ENCODE measurements at places on chromosomes 5 and 9. TPM values are rescaled to one million over a fixed set of nuclear protein-coding genes. Genes with fewer than 3 reads are reported as not detected.

The WNT8A gene
- not detected for total RNA-seq

The C5 gene
- total RNA-seq, result 2.4 TPM

GRCh38 chr9:136799854-136800657 is 3.9 kb downstream of the CCDC183 start:
- no peak overlapping the region for H3K4me3 ChIP-seq
- H3K27me3 ChIP-seq, result peaks cover 49% of the 10 kb centered on the region
- no peaks in the 10 kb centered on the region for H3K36me3 ChIP-seq
- peak; percentile 64 for DNase-seq

The SPARC gene
- 2,882 TPM for total RNA-seq

GRCh38 chr5:177142098-177142611 is 8.6 kb downstream of the NSD1 start:
- H3K36me3 ChIP-seq, result peaks cover 92% of the 10 kb centered on the region
- no peak overlapping the region for H3K4me3 ChIP-seq
- H3K4me1 ChIP-seq, result peaks cover 16% of the 10 kb centered on the region
- DNase-seq, result no peak

- no peaks in the 10 kb centered on the region for H3K27me3 ChIP-seq
- no peak overlapping the region for H3K27ac ChIP-seq
- H3K4me3 ChIP-seq, result no peak overlapping the region
- no peak for DNase-seq
Measured at GRCh38 chr9:4430432-4431261, 59.6 kb upstream of the SLC1A1 start.

GRCh38 chr9:20552874-20553557 is 69.3 kb downstream of the MLLT3 start:
- DNase-seq, result no peak
- H3K4me3 ChIP-seq, result no peak overlapping the region
- H3K4me1 ChIP-seq, result peaks cover 11% of the 10 kb centered on the region
- H3K36me3 ChIP-seq, result no peaks in the 10 kb centered on the region
- H3K27me3 ChIP-seq, result no peaks in the 10 kb centered on the region

DNA sequence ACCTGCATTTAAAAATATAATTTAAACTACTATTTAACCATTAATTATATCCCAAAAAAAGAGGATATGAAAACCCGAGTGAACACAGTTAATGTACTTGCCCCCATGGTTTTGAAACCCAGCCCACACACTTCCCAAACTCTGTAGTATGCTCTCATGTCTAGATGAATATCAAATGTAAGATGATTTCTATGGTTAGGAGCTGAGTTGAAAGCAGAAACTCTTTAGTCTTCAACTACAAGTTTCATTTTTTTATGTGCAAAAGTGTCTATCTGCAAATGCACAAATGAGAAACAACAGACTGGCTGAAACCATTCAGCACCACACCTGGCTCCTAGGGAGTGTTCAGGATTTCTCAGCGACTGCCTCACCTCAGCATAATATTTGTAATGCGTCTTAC is 183.3 kb downstream of the SEMA5A start:
- H3K27me3 ChIP-seq, result no peaks in the 10 kb centered on the region
- DNase-seq, result no peak
- H3K4me1 ChIP-seq, result peaks cover 26% of the 10 kb centered on the region
- no peak overlapping the region for H3K4me3 ChIP-seq
- H3K36me3 ChIP-seq, result no peaks in the 10 kb centered on the region

GRCh38 chr5:103480246-103480645 is 82.3 kb downstream of the NUDT12 start:
- H3K27ac ChIP-seq, result no peak overlapping the region
- no peak for DNase-seq
- no peak overlapping the region for H3K4me3 ChIP-seq
- no peaks in the 10 kb centered on the region for H3K4me1 ChIP-seq

GRCh38 chr5:15446552-15446951 is 53.4 kb upstream of the FBXL7 start:
- H3K4me3 ChIP-seq, result no peak overlapping the region
- H3K36me3 ChIP-seq, result no peaks in the 10 kb centered on the region
- H3K4me1 ChIP-seq, result peaks cover 4% of the 10 kb centered on the region
- no peaks in the 10 kb centered on the region for H3K27me3 ChIP-seq

DNA sequence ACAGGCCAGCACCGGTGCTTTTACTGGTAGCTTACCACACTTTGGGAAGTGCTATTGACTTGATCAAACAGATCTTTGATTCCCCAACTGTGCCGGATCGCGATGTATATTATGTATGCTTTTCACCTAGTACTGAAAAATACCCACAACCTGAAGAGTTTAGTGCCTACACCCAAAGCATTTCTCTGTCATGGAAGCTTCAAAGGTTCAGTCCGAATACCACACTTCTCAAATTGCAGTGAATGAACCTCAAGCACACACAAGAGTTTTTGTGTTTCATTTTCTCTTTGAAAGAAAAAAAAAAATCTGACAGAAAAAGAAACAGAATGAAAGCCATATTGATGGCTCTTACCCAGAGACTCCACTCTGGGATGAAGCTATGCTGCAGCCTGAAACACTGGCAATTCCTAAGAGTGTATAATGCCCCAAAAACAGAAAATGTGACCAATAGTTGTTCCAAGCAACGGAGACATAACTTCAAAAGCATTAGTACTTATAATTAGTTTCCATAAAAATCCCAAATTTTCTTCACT is 100.9 kb downstream of the EBF1 start:
- H3K4me1 ChIP-seq, result peaks cover 43% of the 10 kb centered on the region
- H3K27me3 ChIP-seq, result no peaks in the 10 kb centered on the region
- DNase-seq, result no peak
- H3K4me3 ChIP-seq, result no peak overlapping the region

The PPP6C gene
- 29.0 TPM for total RNA-seq

The NKD2 gene
- 0.37 TPM for total RNA-seq

DNA sequence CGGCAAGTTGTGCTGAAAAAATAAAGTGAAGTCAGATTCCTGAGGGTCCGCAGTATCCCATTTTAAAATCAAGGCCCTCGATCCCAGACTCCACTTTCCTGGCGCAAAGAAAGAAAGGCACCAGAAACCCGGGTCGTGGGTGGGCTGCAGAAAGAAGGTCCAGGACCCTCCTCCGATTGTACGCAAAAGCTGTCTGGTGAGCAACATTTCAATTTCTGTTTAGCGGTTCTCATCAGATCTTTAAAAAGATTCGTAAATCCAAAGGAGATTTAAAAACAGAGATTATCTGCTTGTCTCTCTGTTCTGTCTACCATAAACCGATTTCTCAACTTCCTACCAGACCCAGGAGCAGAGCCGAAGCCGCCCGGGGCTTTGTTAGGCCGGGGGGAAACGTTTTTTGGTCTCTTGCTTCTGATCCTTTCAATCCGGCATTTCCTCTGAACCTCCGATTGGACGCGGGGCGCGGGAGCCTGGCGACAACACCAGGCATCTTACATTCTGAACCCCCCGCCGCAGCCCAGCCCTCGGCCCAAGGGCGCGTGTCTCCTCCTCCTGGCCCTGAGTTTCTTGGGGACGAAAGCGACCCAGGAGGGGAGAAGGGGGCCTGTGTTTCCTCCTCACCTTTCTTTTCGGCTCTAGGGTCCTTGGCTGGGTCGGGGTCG is 746 bp downstream of the NKX2-5 start:
- DNase-seq, result no peak
- H3K4me3 ChIP-seq, result no peak overlapping the region
- H3K36me3 ChIP-seq, result no peaks in the 10 kb centered on the region
- peaks cover 6% of the 10 kb centered on the region for H3K4me1 ChIP-seq

The CAMK4 gene
- total RNA-seq, result 2.7 TPM

DNA sequence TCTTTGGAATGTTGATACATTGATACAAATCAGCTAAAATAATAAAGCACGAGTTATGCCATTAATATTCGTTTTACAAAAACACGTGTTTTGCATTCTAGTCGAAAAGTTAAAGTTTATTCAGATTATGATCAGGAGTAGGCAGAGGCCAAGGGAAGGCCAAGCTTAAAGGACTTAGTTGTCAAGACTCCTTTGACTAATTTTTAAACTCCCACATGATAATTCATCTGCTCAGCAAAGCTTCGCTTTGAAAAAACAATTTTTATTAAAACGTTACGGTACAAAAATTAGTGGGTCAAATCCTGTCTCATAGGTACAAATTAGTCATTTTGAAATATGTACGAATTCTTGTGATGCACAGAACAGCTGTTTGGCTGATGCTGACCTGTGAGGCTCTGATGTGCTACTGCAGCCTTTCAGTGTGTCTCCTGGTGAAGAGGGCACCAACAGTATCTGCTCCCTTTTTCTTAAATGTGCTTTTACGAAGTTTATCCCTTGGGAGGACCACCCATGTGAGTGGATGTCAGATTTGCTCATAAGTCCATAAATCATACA is 23.0 kb upstream of the NR3C1 start:
- H3K27ac ChIP-seq, result no peak overlapping the region
- no peaks in the 10 kb centered on the region for H3K4me1 ChIP-seq
- H3K36me3 ChIP-seq, result no peaks in the 10 kb centered on the region
- no peak overlapping the region for H3K4me3 ChIP-seq
- no peak for DNase-seq

DNA sequence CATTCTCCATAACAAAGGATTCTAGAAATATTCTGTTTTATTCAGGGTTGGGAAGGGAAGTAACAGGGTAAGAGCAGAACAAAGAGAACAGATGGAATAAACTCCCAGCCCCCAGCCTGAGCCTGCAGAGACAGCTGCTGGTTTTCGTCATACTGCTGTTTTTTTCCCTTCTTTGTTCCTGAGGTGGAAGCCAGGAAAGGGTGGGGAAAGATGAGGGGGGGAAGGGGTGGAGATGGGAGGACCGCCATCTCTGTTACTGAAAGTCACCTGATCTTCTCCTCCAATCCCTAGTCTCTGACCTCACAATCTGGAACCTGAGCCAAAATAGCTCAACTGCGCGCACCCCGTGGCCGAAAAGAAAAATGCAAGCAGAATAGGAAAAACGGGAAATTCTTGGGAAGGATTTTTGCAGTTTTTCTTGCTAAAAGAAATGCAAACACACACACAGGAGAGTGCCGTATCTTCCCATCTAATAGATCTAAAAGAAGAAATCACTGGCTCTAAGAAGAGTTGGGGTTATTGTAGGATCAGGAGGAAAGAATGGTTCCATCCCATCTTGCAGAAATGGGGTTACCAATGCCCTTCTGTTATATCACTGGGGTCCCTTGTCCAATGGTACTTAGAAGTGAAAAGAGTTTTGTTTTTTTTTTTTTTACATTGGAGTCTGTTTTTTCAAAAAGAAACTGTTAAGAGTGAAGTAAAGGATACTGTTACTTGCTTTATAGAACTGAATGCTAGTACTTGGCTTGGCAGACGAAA is 57.9 kb downstream of the DIAPH1 start:
- no peaks in the 10 kb centered on the region for H3K27me3 ChIP-seq
- no peak overlapping the region for H3K4me3 ChIP-seq
- H3K4me1 ChIP-seq, result peaks cover 20% of the 10 kb centered on the region
- peak; percentile 94 for DNase-seq

DNA sequence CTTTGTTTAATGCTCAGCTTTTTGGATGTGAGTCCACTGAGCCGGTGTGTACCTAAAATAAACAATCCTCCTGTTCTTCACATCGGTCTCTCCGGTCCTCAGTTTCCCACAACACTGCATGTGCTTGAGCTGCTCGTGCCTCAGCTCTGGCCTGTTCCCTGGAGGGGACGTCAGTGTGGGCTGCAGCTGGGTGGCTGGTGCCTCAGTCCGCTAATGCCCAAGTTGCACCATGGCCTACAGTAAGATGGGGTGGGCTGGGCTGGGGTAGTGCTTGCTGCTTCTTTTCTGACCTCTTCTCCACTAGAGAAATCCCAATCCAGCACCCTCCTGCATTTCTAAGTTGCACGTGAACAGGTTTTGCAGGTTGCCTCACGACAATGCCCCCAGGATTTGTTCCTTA is 595 bp upstream of the BTNL9 start:
- H3K4me3 ChIP-seq, result no peak overlapping the region
- no peak overlapping the region for H3K27ac ChIP-seq
- peaks cover 54% of the 10 kb centered on the region for H3K27me3 ChIP-seq
- no peaks in the 10 kb centered on the region for H3K4me1 ChIP-seq

DNA sequence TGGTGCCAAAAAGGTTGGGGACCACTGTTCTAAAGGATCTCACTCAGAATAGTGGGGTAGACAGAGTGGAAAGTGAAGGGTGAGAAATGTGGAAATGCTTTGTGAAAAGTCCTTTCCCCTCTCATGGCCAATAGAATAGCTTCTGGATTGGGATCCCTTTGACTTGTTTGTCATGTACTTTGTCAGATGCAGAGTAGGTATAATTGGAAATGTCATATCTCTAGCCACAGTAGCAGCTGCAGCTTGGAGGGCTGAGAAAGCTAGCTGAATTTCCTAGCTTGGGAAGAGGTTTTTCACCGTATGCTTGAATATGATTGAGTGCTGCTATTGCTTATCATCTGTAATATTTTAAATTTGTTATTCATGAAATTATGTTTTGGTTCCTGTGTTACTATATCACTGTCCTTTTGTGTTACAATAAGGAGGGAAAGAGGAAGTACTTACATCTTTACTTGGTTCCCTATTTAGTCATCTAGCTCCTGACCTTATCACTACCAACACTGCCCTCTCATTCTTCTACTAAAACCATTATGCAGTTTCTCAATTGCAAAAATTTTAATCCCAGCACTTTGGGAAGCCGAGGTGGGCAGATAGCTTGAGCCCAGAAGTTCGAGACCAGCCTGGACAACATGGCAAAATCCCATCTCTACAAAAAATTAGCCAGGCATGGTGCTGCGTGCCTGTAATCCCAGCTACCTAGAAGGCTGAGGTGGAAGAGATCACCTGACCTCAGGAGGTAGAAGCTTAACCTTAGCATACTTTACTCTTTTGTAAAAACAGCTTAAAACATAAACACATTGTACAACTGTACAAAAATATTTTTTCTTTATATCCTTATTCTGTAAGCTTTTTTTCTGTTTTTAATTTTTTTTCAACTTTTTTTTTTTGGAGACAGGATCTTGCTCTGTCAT is 12.4 kb downstream of the SLC30A5 start:
- H3K27ac ChIP-seq, result no peak overlapping the region
- peaks cover 76% of the 10 kb centered on the region for H3K36me3 ChIP-seq
- no peaks in the 10 kb centered on the region for H3K4me1 ChIP-seq
- no peak overlapping the region for H3K4me3 ChIP-seq

The PCDHB4 gene
- not detected for total RNA-seq

DNA sequence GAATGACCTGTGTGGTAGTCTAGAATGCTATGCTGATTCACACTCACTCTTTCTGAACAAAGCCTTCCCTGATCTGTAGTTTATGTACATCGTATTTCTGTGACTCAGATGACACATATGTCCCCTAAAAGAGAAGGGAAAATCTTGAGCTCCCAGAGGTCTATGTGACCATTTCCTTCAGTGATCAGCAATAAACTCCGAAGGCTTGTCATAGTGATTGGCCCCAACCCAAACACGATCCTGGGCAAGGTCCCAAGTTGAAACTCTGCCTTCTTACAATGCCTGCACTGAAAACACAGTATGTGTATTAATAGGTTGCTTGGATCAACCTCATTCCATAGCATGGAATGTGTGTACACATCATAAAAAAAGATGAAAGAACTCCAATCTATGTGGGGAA is 685.8 kb downstream of the MAT2B start:
- H3K27me3 ChIP-seq, result no peaks in the 10 kb centered on the region
- DNase-seq, result no peak
- H3K4me3 ChIP-seq, result no peak overlapping the region
- no peak overlapping the region for H3K27ac ChIP-seq
- H3K36me3 ChIP-seq, result no peaks in the 10 kb centered on the region

The RASEF gene
- 0.16 TPM for total RNA-seq

GRCh38 chr5:144142139-144142823 is 28.2 kb downstream of the YIPF5 start:
- no peak overlapping the region for H3K27ac ChIP-seq
- H3K27me3 ChIP-seq, result no peaks in the 10 kb centered on the region
- DNase-seq, result no peak
- no peak overlapping the region for H3K4me3 ChIP-seq
- peaks cover 6% of the 10 kb centered on the region for H3K4me1 ChIP-seq

- no peak overlapping the region for H3K4me3 ChIP-seq
- DNase-seq, result no peak
- H3K36me3 ChIP-seq, result no peaks in the 10 kb centered on the region
- H3K27me3 ChIP-seq, result no peaks in the 10 kb centered on the region
Measured at GRCh38 chr5:64315778-64316177, 150.1 kb downstream of the RNF180 start.

The ADAMTS19 gene
- total RNA-seq, result not detected

Measured in SJSA1 (cell line).